ENCODE measurements at places on chromosomes 6 and 20.

DNA sequence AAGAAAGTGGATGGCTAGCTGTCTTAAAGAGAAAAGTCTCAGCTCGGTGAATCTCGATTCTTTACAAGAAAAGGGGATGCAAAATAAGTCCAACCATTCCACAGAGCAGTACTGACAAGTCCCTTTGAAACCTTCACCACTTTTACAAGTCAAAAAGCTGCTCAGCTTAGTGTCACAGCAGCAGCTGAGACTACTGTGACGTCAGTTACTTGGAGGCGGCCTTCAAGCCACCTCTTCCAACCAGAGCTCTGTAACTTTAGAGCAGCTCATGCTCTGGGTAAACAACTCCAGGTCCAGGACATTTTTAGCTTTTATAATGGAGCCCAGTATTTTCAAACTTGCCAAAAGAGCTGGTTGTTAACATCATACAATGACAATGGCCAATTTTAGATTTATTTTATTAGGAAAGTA, at the start of gene KIAA0408:
KIAA0408 (minus strand) TSS at position 159 of the 411 bp plus-strand sequence. CDS start 5,408 bp downstream, outside the sequence.
- no peak for DNase-seq

GRCh38 chr6:26304797-26305640, 60.0 kb upstream of the BTN3A2 start:
- DNase-seq = peak; percentile 80

- DNase-seq = peak; percentile 83
Measured at GRCh38 chr20:23205611-23206041, 119.5 kb upstream of the CD93 start.

DNA sequence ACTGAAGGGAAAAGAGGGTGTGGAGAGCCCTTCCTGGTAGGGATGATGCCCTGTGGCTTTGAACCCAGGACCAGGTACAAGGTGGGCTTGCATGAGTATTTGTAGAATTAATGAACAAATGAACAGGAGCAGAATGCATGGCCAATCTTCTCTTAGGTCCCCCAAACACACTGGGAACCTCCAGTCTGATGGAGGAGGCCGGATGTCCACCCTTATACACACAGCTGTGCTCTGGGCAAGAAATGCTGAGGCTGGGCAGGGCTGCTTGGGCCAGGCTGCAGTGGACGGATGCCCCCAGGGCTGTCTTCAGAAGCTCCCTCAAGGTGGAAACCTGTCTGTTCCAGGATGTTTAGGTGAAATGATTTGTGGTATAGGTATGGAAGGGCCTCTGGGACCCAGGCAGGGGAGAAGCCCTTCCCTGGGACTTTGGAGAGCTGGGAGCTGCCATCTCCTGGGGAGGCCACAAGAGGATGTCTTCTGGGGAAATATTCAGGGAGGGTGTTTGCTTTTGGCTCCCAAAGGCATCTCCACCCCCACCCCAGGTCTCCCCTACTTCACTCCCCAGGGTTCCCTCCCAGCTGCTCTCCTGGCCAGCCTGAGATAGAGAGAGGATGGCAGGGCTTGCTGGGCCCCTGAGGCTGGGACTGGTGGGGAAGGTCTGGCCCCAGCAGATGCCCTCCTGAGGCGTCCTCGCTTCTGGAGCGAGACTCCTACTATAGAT, 23.3 kb downstream of the VEGFA start:
- no peak for DNase-seq

GRCh38 chr20:63573647-63574131, 350 bp downstream of the HELZ2 start:
- no peak for DNase-seq

- DNase-seq = no peak
Measured at GRCh38 chr6:17565399-17565798, 34.7 kb upstream of the FAM8A1 start.

- no peak for DNase-seq
Measured at GRCh38 chr20:1804554-1804956, 90.7 kb upstream of the SIRPA start.

DNA sequence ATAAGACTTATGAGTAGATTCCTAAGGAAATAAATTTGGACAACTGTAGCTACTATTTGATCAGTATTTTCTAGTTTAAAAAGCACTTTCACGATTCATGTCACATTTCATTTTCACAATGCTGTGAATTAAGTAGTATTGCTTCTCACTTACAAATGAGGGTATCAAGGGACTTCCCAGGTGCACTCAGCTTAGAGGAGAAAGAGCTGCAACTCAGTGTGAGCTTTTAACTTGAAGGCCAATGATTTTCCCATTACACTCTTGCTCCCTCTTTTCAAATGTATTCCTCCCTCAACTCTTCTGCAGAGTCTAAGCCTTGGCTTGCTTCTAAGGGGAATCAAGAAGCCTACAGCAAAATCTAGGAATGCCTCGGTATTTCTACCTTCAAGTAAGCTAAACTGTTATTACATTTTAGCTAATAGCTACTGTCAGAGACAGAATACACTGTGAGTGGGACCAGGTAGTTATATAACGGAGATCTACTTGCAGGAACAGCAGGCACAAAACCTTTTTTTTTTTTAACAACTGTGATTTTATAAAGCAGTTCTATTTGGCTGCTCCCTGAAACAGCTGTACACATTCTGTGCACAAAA, 339.0 kb downstream of the SYNE1 start:
- DNase-seq = no peak

GRCh38 chr20:791056-791455, 22.8 kb upstream of the SLC52A3 start:
- no peak for DNase-seq

DNA sequence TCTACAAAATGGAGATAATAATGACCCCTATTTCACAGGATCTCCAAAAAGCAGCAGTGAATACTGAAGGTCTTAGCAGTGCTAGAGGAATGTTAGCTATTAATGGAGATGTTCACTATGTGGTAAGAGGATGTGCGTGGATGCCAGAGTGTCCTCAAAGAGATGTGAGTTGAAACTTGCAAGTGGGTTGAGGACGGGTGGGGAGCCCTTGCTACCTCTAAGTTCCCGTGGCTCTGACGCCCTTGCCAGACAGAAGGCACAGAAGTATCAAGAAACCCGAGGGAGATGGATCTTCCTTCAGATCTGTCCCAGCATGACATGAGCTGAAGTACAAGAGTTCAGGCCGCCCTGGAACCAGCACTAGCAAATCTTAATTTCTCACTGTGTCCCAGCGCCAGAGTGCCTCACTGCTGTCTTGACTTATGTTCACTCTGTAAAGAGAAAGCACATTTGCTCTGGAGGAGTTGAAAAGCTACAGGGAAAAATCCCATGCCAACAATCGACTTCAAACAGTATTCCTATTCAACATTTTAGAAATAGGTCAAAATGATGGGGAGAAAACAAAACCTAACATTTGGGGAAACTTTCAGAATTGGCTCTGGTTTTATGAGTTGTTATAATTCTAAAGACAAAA, 59.5 kb downstream of the FYN start:
- DNase-seq = no peak

GRCh38 chr6:113433335-113433991, 423.7 kb upstream of the MARCKS start:
- no peak for DNase-seq

- no peak for DNase-seq
Measured at GRCh38 chr6:76516924-76517323, 444.5 kb upstream of the IMPG1 start.

- DNase-seq = no peak
Measured at GRCh38 chr6:6405031-6405430, 84.6 kb upstream of the F13A1 start.
